Fibroblast of mammary gland (primary cell): ENCODE measurements at places on chromosomes 3 and 15.

DNA sequence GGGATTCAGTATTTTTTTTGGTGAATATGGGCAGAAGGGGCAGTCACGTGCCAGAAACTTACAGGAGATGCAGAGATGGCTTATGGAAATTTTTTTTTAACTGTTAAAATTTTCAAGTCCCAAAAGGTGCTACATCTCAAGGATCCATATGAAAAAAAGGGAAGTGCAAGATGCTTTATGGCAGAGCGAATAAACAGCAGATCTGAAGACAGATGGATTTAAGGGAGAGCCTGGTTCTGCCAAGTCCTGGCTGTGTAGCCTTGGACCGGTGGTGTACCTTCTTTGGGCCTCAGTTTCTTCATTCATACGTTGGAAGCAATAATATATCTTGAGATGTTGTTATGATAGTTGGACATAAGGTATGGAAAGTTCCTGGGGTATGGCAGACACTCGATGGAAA is 91.5 kb upstream of the ARRDC4 start:
- no peak for DNase-seq

DNA sequence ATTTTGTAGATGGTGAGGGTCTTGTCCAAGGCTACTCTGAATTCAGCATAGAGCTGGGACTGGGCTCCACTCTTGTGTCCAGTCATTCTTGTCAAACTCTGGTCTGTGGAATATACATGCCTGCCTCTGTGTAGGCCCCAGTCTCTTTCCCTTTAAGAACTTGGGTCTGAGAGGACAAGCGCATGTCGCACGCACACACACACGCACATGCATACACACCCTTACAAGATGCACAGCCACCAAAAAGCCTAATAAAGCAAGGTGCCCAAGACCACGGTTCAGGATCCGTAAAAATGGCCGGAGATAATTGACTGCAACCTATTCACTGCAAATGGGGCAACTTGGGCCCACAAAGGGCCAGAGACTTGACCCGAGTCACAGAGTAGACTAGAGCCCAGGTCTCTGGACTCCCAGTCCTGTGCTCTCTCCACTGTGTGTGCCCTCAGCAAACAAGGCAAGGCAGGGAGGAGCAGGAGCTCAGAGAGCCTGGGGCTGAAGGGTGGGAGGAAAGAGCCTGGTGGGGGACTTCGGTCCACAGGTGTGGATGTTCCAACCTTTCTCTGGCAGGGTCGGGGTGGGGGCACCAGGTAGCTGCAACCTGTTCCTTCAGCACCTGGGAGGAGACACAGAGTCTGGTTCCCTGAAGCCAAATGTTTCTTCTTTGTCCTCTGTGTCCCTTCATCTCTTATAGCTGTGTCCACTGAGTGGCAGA is 914 bp upstream of the PAQR5 start:
- peak; percentile 11 for DNase-seq

DNA sequence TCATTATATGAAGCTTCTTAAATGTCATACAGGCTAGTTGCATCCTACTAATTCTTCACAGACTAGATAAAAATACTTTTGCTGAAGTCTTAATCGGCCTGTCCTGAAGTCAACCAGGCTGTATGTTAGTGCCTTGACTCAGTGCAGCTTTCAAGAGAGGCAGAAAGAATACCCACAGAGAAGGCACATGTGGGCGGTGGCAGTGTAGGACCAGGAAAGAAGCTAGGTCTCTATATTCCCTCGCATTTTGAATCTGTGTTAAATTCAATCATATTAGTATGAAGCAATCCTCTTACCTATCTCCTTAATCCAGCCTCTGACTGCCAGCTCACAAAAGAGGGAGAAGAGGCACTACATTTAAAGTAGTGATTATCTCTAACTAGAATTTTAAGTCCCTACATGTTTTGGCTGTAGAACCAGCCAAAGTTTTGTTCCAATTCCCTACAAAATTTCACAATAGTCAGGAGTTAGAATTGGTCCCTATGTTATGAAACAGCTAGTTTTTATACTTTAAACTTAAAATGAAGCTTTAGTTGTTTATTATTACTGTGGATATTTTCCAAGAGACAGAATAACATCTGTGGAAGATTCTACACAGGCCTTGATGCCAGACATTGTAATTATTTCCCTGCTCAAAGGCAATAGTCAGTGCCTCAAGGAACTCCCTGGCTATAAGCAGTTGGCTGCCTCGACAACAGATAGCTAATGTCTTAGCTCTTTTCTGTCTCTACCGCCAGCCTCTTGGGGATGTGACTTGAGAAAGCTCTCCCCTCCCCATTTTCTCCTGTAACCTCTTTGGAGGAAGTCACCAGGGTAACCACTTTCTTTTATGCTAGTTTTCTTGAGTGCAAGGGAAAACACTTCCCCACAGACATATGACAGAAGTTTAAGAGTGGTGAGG is 31.9 kb downstream of the CRTC3 start:
- DNase-seq: peak; percentile 73

- no peak for DNase-seq
These were observed 1025.5 kb upstream of the NR2F2 start for GRCh38 chr15:95304947-95305400.

- no peak for DNase-seq
These were observed 662 bp downstream of the UBL7 start for GRCh38 chr15:74460298-74460697.

GRCh38 chr3:58392181-58392580 is 41.5 kb downstream of the PDHB start:
- DNase-seq: peak; percentile 19
